ENCODE measurements at places on chromosomes 5 and 9.

GRCh38 chr9:84744195-84744594, 74.7 kb downstream of the NTRK2 start:
- no peak for DNase-seq

DNA sequence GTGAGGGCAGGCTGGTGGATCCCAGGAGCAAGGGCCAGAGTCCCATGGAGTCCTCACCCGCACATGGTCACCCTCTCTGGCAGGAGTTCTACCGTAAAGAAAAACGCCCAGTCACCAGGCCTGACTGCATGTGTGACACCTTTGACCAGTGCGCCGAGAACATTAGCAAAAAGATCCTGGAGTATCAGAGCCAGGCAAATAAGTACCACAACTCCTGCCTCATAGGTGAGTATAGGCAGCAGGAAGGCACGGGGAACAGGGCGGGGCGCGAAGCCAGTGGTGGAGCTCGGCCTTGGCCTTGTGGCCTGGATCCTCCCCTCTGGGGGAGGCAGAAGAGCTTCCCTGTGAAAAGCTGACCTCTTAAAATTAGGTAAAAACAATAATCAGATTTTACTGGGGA, 45.4 kb upstream of the TDRD7 start:
- DNase-seq: no peak

- DNase-seq: no peak
Measured at GRCh38 chr9:1726993-1727759, 288.0 kb upstream of the SMARCA2 start.

GRCh38 chr5:32814141-32814540, 103.0 kb downstream of the NPR3 start:
- no peak for DNase-seq

DNA sequence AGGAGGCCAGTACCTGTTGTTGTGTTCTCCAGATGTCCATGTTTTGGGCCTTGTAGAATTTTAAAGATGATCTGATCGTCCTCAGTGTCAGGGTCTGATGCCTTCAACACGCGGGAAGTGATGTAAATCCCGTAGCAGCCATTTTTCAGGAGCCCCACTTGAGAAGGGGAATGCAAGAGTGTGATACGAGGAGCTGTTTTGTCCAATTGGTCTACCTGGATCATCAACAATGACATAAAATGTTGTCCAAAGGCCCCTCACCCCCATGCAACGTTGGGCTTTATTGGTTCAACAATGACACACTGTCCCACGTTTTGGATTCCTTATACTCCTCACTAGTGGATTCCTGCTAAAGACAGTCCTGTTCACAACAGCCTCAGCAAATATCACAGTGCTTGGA, 48.1 kb upstream of the CER1 start:
- no peak for DNase-seq

GRCh38 chr5:56737002-56737621, 78.2 kb upstream of the MAP3K1 start:
- peak; percentile 40 for DNase-seq

GRCh38 chr5:157821822-157822622, 36.9 kb downstream of the CLINT1 start:
- peak; percentile 4 for DNase-seq

DNA sequence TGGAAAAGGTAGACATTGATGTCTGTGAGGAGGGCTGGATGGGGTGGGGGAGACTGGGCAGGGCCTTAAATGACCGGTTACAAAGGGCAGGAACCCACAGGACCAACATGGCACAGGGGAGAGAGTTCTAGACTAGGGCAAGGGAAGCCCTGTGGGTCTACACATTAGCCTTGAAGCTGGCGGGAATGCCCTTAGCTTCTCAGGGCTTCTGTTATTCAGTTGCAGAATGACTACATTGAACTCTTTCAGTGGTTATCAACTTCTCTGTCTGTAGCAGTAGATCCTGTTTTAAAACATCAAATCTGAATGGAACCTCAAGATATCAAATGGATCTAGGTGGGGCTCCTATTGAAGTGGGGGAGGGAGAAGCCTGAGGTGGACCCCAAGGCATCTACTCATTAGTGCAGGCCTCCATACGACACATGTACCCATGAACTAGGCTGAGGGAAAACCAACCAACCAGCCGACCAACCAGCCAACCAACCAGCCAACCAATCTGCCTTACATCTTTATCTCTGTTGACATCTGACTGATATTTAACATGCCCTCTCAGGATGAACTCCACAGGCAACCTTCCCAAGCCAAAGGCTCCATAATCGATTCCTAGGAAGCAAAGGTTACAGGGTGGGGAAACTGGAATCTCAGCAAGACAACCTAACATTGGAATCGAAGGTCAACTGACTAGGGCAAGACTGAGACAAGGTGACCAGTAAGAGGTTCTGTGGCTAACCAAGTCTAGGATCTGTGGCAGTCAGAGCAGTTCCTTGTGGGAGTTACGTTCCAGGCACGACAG, 48.3 kb downstream of the DAP start:
- no peak for DNase-seq

DNA sequence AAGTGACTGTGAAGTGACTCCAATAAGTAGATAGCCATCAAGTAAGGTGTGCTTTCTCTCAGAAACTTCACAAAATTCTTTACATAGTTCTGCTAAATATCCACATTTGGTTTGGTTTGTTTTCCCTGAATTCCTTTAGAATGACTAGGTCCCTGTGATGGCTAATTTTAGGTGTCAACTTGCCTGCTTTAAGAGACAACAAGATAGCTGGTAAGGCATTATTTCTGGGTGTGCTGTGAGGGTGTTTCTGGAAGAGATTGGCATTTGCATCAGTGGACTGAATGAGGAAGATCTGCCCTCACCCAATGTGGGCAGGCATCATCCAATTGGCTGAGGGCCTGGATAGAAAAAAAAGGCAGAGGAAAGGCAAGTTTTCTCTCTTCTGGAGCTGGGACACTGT, 8.3 kb upstream of the PTBP3 start:
- peak; percentile 75 for DNase-seq

GRCh38 chr9:136107953-136108647, 10.6 kb downstream of the TMEM250 start:
- no peak for DNase-seq

GRCh38 chr5:91180506-91180905, 202.6 kb downstream of the ARRDC3 start:
- no peak for DNase-seq

DNA sequence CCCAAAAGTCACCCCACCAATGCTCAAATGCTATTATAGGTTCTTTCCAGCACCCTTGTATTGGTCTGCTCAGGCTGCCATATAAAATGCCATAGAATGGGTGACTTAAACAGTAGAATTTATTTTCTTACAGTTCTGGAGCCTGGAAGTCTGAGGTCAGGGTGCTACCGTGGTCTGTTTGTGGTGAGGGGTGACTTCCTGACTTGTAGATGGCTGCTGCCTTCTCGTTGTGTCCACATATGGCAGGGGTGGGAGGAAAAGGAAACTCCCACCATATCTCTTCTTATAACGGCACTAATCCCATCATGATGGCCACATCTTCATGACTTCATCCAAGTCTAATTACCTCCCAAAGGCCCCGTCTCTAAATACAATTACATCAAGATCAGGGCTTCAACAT, 257.8 kb upstream of the TARS1 start:
- no peak for DNase-seq

DNA sequence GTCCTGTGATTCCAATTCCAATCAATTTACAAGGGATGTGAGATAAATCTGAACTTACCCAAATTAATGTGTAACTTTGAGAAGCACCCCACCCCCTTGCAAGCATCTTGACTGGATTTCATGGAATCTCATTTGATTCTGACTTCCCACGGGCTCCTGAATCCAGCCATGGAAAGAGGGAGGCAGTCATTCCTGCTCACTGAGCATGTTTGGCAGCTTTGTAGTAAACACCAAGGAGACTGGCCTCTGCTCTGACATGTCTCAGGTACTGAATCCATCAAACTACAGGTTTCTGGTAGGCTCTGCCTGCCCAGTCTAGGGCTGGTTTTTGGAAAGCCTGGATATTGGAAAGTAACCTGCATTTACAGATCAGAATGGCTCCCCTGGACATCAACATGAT, 357.6 kb downstream of the ARHGEF28 start:
- no peak for DNase-seq

- no peak for DNase-seq
Measured at GRCh38 chr5:156191547-156191946, 135.4 kb upstream of the SGCD start.

DNA sequence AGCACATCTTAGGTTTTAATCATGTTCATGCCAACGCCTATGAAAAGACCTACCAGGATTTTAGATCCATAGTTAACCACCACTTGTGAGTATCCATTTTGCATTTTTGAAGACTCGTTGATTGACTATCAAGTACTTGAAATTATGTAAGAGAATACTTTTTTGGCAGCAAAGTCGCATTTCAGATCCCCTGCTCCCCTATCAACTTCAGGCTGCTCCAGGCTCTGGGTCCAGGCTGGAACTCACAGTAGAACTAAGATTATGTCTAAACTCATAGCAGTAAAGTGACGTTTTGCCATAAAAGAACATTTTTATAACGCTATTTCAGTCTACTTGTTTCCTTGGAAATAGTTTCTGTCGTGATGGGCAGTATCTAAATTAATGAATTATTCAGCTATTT, 267.7 kb downstream of the FANCC start:
- DNase-seq: no peak

DNA sequence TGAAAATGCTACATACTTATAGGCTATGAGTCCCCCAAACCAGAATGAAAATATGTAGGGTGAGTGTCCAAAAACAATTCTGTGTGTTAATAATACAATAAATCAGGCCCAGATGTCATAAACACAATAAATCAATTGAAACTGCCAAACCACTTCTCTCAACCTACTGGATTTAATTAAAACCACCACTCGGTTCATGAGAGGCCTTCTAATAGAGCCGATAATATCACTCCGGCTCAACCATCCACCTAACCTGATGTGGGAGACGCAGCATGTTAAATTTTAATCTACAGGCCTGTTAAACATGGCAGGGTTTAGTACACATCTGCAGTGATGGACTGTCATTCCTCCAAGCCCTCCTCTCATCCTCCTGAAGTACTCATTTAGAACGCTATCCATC, 734.5 kb upstream of the ZNF608 start:
- DNase-seq: peak; percentile 79
